ENCODE measurements at places on chromosomes 7 and 10.

DNA sequence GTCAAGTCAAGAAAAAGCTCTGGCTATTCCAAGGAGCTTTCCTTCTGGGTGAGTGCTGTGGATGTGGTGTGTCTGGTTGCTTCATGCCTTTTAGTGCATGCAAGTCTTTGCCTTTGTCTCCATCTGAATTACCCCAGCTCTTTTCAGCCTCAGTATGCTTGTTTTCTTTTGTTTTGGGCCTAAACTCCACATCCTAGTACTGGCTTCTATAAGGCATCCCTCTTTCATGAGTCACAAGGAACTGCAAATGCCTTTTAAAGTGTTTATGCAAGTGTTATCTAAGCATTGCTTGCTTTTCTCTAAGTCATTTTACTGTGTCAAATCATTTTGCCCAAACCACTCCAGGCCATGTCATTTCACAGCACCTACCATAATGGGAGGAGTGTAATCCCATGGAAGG is 132.1 kb downstream of the PLCE1 start:
- no peak for DNase-seq

DNA sequence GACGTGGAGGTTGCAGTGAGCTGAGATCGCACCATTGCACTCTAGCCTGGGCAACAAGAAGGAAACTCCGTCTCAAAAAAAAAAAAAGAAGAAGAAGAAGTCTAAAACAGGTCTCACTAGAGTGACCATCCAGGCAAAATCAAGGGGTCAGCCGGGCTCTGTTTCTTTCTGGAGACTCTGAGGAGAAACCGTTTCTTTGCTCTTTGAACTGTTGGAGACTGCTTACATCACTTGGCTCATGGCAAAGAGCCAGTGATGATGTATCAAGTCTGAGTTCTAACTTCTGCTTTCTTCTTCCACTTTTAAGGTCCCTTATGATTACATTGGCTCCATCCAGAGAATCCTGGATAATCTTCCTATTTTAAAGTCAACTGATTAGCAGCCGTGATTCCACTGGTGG is 306.8 kb downstream of the WDR11 start:
- DNase-seq, result no peak

- DNase-seq, result no peak
Measured at GRCh38 chr7:157596881-157597280, 260.1 kb downstream of the DNAJB6 start.

DNA sequence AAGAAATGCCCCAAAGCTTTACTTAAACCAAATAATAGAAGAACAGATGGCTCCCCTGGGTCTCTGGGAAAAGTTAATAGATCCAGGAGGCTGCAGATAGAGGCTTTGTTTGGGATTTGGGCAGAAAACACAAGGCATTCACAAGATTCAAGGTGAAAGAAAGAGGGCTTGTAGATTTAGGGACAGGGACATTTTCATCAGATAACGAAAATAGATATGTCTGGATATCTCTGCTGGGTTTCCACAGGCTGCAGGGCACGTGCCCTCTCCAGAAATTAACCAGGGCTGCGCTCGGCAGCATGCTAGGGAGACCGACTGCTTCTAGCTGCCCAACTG is 14.9 kb downstream of the CARD11 start:
- DNase-seq, result no peak

DNA sequence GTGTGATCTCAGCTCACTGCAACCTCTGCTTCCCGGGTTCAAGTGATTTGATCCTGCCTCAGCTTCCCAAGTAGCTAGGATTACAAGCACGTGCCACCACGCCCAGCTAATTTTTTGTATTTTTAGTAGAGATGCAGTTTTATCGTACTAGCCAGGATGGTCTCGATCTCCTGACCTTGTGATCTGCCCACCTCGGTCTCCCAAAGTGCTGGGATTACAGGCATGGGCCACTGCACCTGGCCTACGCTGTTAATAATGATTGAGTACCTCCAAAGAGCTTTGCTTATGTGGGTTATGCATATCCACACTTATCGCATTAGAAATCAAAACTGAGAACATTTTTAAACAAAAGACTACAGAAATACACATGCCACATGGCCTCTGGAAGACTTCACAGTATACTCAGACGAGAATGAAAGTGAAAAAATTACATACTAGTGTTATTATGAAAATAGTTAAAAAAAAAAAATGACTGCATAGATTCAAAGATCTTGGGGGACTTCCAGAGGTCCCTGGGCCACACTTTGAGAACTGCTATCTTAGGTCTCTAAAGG is 25.4 kb downstream of the RPP38 start:
- DNase-seq, result peak; percentile 36

DNA sequence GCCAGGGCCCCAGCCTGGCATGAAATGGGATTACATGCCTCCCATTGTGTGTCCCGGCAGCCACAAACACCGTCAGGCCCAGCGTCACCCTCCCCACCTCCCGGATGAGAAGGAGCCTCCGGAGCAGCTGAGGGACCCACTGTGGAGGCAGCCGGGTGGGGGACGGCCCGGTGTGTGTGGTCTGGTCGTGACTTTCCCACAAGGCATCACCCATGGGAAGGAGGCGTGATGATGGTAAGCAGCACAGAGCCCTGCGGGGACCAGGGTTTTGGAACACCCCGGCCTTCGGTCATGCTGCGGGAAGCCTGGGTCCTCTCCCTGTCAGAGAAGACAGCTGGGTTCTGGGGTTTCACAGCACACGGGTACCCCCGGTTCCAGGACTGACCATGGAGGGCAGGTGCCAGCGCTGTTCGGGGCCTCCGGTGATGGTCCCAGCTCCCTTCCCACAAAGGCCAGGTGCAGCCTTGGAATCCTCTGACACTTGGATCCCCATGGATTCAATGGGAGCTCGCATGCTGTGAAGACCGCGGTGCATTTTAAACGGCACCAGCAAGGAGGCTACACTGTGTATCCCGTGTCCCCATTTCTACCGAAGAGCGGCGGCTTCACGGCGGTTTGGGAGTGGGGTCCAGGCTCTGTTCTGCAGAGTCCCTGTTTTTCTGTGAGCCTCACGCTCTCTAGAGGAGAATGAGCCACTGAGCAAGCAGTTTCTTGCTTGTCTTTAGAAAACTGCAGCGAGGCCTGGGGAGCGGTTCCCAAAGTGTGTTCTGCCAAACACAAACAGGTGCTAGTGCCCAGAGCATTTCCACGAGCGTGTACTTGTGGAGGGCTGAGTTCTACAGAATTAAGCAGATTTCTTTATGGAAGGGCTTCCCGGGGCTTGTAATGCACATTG is 336.0 kb downstream of the ADARB2 start:
- no peak for DNase-seq

DNA sequence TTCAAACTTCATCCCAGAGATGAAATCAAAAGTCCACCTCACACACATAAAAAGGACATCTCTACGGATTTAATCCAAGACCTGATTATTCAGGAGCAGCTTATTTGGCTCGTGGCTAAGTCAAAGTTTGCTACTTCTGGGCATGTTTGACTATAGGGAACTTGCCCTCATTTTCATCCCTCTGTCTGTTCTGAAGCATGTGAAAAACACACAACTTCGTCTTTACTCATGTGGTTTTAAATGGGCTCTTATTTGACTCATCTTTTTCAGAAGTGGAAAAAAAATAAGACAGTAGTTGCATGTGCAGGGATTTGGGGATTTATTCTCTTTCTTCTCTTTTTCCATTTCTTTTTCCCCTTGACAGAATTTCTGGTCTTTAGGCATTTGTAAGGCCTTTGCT is 295.9 kb downstream of the TFEC start:
- DNase-seq, result no peak

DNA sequence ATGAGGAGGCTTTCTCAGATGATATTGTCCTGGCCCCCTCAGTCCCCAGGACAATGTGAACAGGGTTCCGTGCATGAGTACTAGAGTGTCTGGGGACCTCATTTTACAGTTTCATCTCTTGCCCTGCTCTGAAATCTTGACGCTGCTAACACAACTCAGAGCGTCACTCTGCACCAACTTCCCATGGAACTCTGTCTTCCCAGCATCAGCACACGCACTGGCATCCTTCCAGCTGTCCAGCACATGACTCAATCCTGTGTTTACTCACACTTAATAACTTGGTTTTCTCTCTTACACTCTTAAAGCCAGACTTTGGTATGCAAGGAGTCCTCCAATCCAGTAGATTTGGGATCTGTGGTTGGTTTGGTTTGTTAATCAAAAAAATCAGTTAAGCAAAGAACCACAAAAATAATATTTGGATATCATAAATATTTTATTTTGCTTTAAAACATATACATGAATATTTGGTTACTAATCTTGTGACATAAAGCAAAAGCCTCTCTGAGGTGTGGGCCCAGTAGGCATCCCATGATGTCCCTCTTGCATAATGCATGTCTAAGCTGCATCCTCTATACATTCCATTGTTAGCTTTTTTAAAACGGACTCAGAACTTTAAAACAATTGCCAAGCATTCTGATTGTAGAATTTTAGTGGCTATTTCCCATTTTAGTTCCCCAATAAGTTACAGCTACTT is 131.0 kb downstream of the CXCL12 start:
- no peak for DNase-seq

- DNase-seq, result no peak
Measured at GRCh38 chr7:7751243-7752092, 33.1 kb upstream of the RPA3 start.

DNA sequence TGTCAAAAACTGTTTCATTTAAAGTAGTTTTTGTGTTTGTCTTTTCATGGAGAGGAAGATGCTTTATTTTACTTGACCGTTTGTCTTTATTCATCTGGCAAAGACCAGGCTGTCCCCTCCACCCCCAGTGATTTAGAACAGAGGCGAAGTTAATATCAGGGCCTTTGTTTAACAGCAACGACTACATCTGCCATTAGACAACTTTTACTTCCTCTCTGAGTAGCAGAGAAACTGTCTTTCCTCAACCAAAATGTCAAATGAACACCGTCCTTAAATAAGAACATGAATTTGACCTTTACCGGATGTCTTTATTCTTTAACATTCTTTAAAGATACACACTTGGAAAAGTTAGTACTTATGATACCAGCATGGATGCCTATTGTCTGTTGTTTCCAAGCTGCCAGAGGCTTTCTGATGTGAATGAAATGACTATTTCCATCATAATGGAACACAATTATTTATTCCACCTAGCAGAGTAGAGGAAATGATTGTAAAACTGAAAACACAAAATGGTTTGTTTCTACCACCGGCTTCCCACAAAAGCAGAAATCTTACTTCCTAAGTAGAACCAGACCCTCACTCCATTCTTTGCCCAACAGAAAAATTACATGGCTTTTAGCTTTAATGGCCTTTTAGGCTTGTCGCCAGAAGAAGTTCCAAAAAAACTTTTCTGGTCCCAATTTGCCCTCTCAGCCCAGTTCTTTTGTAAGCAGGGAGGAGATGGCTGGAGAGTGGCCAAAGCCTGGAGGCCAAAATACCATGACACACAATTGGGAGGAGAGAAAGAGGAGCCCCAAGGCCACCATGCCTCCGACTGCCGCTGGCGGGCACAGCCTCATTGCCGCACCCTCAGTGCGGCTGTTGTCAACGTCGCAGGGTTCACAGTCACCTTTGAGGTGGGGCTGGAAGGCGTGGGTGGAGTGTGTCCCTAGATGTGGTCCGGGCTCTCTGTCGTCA is 168.5 kb downstream of the TEX36 start:
- DNase-seq, result no peak

- no peak for DNase-seq
Measured at GRCh38 chr10:71326464-71326881, 7.4 kb downstream of the SLC29A3 start.

DNA sequence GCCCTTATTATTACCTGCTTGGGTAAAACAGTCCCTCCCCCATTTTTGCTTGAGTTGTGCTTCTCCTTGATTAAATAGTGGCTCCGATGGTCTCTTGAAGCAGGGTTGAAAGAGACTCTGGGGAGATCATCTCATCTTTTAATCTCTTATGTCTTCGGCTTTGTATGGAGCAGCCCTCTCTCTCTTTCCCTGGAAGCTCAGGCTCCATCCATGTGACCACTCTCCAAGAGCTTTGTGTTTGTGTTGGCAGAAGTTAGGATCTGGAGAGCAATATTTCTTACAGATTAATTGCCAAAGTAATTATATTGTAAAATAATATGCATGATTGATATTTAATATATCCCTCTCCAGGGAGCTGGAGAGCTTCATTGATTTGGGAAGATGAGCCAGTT is 76.9 kb downstream of the LRRC4 start:
- no peak for DNase-seq

DNA sequence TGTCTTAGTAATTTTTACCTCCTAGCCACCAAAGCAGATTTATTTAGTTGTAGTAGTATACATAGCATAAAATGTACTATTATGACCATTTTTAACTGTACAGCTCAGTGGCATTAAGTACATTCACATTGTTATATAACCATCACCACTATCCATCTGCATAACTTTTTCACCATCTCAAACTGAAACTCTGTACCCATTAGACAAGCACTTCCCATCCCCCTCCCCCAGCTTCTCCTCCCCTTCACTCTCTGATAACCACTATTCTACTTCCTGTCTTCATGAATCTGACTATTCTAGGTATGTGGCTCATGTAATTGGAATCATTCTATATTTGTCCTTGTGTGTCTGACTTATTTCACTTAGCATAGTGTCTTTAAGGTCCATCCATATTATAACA is 71.9 kb downstream of the MRPL32 start:
- DNase-seq, result no peak

DNA sequence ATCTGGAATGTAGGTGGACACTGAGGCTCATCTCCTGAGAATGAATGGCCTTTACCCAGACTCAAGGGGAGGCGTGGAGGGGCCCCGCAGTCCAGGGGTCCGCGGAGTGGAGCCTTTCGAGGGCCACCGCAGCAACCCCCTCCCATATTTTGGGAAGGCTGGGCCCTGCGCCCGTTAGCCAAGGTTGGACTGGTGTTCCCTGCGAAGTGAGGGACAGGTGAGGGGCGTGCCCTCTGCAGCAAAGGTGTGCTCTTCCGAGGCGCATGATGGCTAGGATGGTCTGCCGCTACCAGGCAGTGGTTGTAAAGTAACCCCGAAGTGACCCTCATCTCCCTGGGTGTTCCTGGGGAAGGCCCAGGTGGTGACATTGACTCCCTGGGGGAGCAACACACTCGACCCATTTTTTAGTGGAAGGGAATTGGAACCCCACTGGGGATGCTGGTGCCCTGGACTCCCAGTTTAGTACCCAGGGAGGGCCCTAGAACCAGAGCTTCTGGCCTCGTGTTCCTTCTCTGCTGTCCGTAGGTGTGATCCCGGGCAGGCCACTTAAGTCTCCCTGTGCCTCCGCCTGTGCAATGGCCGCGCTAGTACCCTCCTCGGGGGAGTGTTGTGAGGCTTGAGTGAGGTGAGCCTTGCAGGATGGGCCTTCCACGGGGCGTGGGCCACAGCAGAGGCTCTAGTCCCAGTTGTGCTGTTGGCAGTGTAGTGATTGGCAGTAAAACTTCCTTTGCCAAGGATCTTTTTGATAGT is 779 bp downstream of the FAM241B start:
- DNase-seq, result no peak

DNA sequence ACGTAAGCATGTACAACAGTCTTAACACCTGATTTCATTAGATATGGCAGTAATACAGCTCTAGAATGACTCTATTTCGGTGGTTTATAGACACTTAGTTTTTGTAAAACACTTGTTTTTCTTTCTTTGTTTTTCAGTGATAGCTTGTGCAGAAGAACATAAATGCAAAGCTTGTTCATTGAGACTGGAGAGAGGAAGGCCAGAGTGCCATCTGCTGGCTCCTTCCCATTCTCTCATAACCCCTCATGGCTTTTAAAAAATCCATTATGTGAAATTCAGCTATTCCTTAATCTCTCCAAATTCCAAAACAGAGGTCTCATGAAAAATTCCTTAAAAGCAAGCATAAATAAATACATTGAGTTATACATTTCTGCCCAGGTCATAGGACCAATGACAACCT is 76.3 kb downstream of the CACNB2 start:
- no peak for DNase-seq

GRCh38 chr7:25949736-25950487 is 202.1 kb upstream of the NFE2L3 start:
- DNase-seq, result no peak

GRCh38 chr7:104772405-104773345 is 241.3 kb upstream of the KMT2E start:
- no peak for DNase-seq

- DNase-seq, result no peak
Measured at GRCh38 chr10:7572391-7572790, 94.4 kb downstream of the ITIH5 start.
